Activated naive CD4-positive, alpha-beta T cell (primary cell): ENCODE measurements at places on chromosomes 7 and 10.

GRCh38 chr10:85608706-85609105, 757.9 kb downstream of the GRID1 start:
- no peak for DNase-seq

DNA sequence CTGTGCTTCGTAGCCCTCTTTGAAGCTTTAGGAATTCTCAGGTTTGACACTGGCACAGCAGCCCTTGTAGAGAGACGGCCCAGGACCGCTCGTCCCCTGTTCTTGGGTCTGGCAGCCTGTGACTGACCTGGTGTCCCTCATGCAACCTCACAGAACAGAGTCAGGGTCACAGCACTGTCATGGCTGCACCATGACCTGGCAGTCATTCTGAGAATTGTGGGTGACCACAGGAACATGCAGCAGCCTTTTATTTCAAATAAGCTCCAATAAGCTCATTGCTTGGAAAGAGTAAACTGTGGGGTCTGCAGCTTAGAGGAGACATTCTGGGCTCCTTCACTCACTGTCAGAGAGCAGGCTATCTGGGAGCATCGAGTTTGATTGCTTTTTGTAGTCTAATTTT, 42.5 kb downstream of the MYO1G start:
- no peak for DNase-seq

DNA sequence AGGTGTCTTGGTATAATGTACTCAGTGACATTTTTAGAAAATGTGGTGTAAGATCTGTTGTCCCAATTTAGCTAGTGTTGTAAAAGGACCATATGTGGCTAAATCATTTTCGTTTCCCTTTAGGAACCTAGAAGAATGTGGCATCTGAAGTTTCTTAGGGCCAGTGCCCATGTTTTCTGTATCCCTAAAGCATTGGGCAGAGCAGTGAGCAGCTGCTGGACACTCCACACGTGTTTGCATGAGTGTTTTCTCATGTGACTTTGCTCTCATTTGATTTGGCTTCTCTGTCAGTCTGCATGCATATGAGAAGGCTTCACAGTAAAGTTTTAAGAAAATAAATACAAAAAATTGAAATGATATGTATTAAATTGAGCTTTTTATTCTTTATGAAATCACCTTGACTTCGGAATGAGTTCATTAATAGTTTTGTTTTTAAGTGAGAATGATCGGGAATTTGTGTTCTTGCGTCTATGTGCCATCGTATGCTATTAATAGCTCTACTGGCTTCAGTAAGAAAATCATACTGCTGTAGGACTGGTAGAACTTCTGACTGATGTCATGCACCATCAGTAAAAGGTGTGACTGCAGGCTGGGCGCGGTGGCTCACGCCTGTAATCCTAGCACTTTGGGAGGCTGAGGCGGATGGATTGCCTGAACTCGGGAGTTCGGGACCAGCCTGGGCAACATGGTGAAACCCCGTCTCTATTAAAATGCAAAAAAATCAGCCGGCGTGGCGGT, 61.3 kb downstream of the RBM33 start:
- no peak for DNase-seq

GRCh38 chr10:341081-341740, 206.0 kb downstream of the ZMYND11 start:
- DNase-seq = no peak

DNA sequence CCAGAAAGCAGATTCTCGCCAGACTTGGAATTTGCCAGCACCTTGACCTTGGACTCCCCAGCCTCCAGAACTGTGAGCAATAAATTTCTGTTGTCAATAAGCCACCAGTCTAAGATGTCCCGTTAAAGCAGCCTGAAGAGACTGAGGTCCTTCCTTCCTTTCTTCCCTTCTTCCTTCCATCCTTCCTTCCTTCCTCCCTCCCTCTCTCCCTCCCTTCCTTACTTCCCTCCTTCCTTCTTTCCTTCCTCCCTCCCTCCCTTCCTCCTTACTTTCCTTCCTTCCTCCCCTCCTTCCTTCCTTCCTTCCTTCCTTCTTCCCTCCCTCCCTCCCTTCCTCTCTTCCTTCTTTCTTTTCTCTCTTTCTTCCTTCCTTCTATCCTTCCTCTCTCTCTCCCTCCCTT, 66.4 kb downstream of the NPTX2 start:
- no peak for DNase-seq

- no peak for DNase-seq
Measured at GRCh38 chr10:130934293-130935127, 377.0 kb downstream of the TCERG1L start.

DNA sequence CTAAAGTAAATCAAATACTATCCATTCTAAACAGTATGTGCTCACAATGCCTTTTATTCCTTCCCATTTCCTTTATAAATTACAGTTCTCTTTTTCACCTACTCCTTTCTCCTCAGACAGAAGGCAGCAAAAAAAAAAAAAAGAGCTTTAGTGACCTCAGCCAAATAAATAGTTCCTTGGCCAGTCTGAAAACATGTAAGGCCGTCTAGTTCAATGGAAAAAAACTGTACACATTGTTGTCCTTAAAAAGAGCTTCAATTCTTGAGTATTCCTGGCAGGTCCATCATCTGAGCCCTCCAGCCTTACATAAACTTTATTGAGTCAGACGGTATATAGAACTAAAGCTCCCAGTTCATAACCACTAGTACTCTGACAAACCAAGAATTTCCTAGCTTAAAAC, 185.4 kb downstream of the CACNA2D1 start:
- DNase-seq = no peak

DNA sequence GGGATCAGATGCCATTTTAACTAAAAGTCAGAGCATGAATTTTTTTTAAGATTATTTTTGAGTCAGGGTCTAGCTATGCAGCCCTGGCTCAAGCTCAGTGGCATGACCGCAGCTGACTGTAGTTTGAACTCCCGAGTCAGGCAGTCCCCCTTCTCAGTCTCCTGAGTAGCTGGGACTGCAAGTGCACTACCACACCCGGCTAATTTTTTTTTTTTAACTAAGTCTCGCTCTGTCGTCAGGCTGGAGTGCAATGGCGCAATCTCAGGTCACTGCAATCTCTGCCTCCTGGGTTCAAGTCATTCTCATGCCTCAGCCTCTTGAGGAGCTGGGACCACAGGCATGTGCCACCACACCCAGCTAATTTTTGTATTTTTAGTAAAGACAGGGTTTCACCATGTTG, 7.8 kb downstream of the TAS2R41 start:
- no peak for DNase-seq

- no peak for DNase-seq
Measured at GRCh38 chr7:45983720-45984255, 62.7 kb upstream of the IGFBP3 start.

GRCh38 chr7:83290211-83290610, 127.5 kb upstream of the PCLO start:
- no peak for DNase-seq

DNA sequence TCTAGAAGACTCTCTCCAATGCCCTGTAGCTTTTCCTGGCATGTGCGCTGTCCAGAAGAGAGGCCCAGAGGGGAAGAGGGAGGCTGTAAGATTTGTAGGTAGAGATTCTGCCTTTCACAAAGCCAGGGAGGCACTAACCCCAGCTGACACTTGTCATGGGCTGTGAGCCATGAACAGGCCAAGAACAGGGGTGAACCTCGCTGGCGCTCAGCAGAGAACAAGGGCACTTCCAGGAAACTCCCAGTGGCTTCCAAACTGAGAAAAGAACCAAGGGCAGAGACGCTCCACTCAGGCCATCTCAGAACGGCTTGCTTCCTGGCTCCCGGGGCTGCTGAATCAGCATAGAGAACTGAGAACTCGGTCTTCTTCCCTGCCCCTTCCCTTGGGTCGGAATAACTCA, 257.8 kb upstream of the ZNF32 start:
- no peak for DNase-seq

DNA sequence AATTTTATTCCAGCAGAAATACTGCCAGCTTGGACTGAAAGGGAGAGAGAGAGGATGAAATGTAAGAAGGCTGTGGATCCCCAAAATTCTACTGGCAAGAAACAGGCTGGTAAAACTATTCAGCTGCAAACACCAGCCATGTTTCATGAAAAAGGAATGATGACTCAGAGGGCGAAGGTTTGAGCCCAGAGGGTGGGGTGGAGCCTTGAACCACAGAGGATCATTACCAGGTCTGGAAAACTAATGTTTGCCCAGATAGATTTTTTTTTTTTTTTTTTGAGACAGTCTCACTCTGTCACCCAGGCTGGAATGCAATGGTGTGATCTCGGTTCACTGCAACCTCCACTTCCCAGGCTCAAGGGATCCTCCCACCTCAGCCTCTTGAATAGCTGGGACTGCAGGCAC, 41.7 kb upstream of the NRF1 start:
- DNase-seq = no peak

GRCh38 chr7:92875719-92876118, 39.3 kb upstream of the CDK6 start:
- no peak for DNase-seq

DNA sequence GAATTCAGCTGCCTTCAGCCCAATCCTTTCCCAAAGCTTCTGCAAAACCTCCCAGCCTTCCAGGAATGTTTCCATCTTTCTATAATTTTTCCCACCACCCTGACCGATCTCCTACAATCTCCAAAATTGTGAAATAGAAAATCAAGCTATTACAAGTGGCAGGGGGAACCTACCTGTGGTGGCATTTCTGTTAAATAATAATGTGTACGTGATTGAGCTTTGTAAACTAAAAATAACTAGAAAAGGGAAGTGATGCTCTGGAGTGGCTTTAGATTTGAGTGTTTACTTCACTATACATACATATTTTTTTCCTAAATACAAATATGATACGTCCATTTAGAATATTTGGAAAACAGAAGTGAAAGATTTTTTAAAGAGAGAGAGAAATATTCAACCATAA, 593.6 kb downstream of the GRM8 start:
- DNase-seq = no peak

- DNase-seq = no peak
Measured at GRCh38 chr10:76086761-76087639, 655.6 kb downstream of the LRMDA start.

GRCh38 chr7:29641651-29642050, 78.0 kb downstream of the PRR15 start:
- DNase-seq = no peak

GRCh38 chr7:138575897-138576428, 115.9 kb downstream of the TRIM24 start:
- no peak for DNase-seq

DNA sequence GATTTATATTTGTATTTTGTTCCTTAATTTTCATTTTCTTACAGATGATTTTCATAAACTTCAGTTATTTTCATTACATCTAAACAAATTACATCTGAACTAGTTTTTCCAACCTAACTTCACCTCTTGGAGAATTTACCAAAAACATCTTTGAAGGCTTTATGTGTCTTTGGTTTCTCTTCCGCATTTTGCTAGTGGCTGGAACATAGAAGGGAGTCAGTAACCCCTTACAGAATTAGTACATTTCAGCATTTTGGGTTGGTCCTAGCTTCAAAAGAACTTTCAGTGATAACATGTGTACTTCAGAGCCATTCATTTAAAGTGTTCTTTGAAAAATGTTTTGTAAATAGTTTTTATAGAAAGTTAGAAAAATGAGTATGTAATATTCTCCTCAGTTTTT, 169.8 kb upstream of the MTPN start:
- no peak for DNase-seq

GRCh38 chr10:55734112-55734511, 626.9 kb downstream of the ZWINT start:
- DNase-seq = no peak

DNA sequence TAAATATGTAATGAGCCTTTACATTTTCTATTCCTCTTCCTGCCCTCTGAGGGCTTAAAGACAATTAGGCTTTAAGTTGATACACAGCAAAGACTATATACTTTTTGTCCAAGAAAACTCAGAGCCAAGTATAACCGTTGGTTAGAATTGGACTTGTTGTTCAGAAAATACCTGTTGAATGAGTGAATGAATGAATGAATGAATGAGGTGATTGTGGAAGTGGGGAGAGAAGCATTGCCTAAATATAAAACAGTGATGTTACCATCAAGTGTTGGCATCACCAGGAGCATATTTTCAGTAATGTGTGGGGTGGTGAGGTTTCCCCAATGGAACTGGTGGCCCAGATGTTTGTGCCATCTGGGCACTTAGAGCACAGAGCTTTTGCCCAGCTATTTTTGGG, 106.9 kb downstream of the AOAH start:
- DNase-seq = no peak

DNA sequence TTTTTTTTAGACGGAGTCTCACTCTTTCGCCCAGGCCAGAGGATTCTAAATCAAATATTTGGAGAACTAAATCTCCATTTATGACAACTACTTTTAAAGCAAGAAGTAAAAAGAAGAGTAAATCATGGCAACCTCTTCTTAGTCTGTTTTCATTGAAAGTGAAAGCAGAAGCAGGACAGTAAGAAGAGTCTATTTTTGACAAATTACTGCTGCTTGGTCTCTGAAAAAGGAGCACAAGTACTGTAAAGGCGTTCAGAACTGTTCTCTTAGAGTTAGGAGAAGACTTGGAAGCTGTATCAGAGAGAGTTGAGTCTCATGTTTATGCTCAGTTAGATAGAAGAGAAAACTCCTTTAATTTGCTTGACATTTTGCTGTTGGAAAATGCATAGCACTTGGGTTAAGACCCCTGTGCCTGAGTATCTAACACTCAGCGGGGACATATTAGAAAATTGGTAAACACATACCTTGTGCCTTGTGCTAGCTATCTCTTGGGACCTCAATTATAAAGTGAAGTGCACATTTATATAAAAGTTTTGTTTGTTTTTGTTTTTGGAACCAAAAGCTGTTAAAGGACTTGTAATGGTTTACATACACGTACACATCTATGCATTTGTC, 433.0 kb downstream of the ANKRD7 start:
- DNase-seq = no peak

DNA sequence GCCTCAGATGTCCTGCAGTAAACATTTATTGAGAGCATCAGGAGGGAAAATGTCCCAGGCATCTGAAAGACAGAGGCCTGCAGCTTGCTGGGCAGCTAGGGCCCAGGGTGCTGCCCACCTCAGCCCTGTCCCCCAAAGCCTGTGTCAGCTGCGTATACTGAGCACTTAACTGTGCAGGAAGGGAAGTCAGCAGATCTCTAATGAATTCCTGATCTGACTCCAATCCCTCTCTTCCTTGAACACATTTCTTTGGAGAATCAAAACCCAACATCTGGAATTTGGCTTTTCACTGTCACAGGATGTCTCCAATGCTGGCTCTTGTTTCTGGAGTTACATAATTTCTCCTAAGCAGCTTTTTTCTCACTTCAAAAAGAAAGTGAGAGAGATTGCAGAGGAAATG, 364.7 kb upstream of the NFE2L3 start:
- DNase-seq = no peak

- no peak for DNase-seq
Measured at GRCh38 chr7:64807731-64808365, 13.6 kb downstream of the ZNF138 start.

GRCh38 chr10:69772933-69773704, 28.6 kb upstream of the COL13A1 start:
- no peak for DNase-seq

GRCh38 chr10:21401196-21401595, 124.3 kb downstream of the SKIDA1 start:
- DNase-seq = no peak
